ENCODE measurements at places on chromosomes 7 and 10.

DNA sequence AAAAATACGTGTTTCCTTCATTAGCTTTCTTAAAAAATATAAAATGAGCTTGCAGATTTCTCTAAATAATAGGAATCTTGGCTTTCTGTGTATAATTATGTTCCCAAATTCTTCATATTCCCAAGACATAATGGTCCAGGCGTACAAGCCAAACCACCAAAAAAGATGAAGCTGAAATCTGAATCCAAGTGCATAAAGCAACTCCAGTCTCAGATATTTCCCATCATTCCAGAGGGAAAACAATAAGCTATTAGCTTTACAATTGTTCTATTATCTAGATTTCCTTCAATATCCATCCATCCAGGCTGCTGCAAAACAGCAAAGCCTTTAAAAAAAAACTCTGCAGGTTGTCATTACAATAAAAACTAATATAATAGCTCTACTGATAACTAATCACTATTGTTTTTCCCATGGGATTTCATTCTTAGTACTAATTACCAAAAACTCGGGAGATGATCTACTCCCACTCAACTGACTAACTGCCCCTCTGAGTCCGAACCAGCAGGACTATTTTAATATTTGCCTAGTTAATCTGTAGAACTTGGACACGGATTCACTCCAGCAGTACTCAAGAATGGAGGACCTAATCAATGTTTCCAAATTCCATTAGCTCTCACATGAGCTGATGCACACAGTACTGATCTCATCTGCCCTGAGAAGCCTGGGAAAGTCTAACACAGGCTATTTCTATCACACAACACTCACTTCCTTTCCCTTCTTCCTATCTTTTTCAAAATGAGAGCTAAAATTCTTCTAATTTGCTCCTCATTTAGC lies 108.9 kb upstream of the ASAH2 start:
- DNase-seq, result no peak

DNA sequence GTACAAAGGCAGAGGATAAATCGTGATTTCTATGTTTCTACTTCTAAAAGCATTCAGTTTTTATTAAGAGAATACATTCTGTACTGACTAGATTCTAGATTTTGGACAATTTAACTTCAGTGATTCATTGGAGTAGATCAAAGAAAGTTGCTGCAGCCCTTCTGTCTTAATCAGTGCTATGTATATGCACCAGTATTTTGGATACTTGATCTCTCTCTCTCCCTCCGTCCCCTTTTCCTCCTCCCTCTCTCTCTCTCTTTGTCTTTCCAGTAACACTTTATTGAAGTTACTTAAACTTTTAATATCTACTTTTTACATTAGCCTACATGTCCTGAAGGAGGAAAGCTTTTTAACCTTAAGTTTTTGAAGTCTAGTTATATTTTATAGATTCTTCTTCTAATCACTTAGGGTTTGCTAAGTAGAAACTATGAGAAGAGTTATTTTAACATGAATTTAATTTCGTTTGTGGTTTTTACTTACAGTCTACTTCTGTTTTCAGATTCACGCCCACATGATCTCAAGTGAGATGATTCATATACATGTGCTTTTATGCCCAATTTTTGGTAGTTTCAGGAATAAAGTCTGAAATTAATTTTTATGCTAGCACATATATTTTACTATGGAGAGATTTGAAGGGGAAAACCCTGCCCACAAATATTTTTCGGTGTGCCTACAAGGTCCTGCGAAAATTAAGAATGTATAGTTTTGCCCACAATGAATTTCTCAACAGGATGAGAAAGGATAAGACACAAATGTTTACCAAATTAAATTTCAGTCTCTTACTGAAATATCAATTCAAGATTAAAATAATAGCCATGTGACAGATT lies 9.1 kb downstream of the MDFIC start:
- DNase-seq, result no peak

GRCh38 chr7:8221567-8221966 lies 40.4 kb downstream of the ICA1 start:
- DNase-seq, result no peak

DNA sequence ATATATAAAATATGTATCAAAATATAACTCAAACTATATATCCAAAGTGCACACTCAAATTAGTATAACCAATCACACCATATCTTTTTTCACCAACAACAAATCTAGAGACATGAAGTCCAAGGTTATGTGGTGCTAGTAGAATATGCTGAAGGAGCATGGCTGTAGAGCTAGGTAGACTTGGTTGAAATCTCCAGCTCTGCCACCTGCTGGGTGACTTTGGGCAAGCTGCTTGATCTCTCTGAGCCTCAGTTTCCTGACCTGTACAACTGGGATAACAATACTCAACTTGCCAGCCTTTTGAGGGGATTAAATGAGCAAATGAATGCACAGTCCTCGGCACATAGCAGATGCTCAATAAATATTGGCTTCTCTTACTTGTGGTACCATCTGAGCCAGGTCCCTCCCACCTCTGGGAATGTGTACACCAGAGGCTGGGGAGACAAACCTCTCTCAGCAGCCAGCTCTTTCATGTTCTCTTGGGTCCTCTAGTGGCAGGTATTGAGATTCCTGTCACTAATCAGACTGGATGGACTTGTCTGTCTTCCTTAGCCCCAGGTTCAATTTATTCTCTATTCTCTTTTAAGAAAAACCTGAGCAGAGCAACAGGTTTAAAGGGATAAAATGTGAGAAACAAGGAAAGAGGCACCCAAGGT lies 94.3 kb upstream of the PDE1C start:
- no peak for DNase-seq

GRCh38 chr7:83150310-83150709 lies 12.4 kb downstream of the PCLO start:
- DNase-seq, result no peak

DNA sequence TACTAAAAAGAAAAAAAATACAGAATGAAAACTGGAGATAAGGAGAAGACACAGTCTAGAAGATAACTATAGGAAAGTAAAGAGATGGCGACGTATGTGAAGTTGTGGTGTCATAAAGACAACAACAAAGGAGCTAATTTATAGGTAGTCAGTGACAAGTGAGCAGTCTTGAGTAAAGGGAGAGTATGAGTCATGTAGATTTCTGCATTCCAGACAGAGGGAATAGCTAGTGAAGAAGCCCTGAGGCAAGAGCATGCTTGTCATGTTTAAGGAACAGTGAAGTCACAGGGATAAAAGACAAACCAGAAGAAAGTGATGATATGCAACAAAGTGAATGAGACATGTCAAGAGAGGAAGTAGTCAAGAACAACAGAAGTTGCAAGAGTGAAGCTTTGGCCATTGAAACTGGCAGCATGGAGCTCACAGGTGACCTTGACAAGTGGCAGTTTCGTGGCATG lies 2.3 kb upstream of the MIOS start:
- no peak for DNase-seq

GRCh38 chr7:87512906-87513305 lies 37.4 kb upstream of the ABCB4 start:
- no peak for DNase-seq

DNA sequence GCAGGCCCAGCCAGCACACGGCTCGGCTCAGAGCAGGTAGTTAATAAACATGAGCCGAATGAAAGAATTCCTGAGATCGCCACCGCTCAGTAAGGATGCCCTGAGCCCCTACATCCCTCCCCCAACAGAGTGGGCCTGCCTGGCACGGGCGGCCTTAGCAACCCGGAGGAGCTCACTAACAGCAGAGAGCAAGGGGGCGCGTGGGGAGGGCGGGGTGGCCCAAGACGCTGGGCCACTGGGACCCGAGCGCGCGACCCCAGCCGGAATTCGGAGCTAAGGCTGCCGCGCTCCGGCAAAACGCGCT lies 403 bp upstream of the ENO4 start:
- no peak for DNase-seq
